ENCODE measurements at places on chromosomes 5 and 9.

DNA sequence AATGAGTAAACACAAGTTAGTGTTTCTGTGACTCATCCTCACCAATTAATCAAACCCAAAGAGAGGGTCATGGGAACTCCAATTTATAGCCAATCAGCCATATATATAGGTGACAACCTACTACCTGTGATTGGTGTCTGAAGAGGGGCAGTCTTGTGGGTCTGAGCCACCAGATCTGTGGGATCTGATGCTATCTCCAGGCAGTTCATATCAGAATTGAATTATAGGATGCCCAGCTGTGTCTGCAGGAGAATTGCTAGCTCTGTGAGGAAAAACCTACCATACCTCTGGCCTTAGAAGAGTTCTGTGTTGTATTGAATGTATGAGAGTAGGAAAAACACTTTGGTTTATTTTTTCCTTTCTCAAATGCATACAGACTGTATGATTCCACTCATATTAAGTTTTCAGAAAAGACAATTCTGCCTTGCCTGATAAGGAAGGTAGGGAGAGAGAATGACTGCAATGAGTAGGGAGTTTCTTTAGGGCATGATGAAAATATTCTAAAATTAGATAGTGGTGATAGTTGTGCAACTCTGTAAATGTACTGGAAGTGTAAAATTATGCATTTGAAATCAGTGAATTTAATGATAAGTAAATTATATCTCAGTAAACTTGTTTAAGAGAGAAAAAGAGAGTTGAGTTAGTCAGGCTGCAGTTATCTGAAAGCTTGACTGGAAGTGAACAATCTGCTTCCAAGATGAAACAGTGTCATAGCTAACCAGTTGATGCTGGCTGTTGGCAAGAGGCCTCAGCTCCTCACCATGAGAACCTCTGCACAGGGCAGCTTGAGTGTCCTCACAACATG lies 274.9 kb downstream of the AUH start:
- DNase-seq, result no peak

- no peak for DNase-seq
These were observed 31.8 kb upstream of the ZNF366 start for GRCh38 chr5:72539038-72539437.

DNA sequence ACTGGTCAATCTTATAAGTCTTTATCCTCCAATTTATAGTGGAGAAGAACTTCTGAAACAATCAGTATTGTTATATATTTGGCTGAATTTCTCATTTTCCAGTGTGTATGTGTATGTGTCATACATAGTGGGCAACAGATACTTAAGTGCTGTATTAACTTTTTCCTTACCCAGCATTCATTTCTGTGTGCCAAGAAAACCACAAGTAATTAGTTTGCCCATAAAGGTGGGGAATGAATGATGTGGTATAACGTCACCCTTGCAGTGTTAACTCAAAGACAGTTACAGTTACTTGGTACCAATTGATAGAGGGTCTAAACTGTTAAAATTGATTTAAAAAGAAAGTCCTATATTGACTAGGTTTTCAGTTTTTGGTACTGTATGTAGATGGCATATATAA lies 2.0 kb downstream of the OGN start:
- DNase-seq, result no peak

DNA sequence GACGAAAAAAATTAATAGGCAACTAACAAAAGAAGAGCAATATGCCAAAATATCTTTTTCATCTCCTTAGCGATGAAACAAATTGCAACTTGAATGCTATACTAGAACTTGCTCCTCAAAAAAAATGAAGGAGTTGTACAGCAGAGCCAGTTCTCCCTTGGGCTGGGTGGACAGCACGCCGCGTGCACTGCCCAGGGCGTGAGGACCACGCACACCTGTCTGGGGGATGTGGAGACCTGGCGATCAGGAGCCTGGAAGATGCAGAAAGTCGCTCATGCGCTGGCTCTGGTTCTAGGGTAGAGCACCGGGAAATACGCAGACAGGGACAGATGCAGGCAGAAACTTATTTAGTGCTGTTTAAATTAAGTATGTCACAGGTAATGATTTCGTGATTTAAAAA lies 342.0 kb upstream of the IRX4 start:
- no peak for DNase-seq
